ENCODE measurements at places on chromosomes 13 and 19.

- no peak for DNase-seq
Observed at GRCh38 chr13:66195238-66195637, 1034.9 kb downstream of the PCDH9 start.

DNA sequence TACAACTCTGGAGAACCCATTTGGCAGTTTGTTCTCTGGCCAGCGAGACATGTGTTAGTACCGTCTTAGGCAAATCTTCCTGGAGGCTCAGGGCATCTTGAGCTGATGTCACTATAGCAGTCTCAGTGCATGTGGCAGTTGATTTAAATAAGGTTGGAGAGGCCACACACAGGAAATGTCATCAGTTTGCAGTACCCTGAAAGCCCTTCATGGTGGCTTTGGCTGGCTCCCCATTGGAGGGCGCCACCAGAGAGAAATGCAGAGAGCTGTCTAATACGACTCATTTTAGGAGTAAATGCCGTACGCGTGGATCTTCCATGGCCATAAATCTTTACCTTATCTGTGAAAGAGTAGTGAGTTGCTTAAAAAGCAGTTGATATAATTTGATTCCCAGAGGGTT, 163.1 kb downstream of the STK24 start:
- DNase-seq, result no peak

GRCh38 chr19:41871573-41872383, 5.3 kb upstream of the CD79A start:
- DNase-seq, result no peak

GRCh38 chr19:8167985-8168384, 18.6 kb upstream of the FBN3 start:
- no peak for DNase-seq

GRCh38 chr13:23622985-23623384, 52.8 kb downstream of the TNFRSF19 start:
- no peak for DNase-seq

- DNase-seq, result peak; percentile 55
Observed at GRCh38 chr19:29873024-29873800, 61.4 kb downstream of the CCNE1 start.

- DNase-seq, result peak; percentile 80
Observed at GRCh38 chr19:12564016-12564664, 12.9 kb upstream of the ZNF564 start.

Data from stimulated activated CD4-positive, alpha-beta T cell treated with anti-CD3 and anti-CD28 coated beads, Interleukin-2, amount 100 ng/mL, for 4 hours (primary cell).